ENCODE measurements at places on chromosomes 1 and 21.

DNA sequence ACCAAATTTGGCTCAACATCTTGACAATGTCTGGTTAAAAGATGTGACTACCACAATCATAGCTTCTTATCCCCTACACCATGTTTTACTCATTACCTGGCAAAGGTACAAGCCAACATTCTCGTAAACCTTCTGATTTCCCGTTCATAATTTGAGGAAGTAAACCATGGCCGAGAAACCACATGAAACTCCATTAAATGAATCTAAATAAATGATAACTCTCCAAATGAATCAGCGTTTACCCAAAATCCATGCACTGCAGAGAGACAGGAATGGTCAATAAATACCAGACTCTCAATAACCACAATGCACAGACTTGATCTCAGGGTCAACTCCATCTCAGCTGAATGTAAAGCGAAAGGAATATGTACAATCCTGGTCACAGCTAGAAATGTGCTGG, 125.2 kb downstream of the TYW3 start:
- DNase-seq = no peak

DNA sequence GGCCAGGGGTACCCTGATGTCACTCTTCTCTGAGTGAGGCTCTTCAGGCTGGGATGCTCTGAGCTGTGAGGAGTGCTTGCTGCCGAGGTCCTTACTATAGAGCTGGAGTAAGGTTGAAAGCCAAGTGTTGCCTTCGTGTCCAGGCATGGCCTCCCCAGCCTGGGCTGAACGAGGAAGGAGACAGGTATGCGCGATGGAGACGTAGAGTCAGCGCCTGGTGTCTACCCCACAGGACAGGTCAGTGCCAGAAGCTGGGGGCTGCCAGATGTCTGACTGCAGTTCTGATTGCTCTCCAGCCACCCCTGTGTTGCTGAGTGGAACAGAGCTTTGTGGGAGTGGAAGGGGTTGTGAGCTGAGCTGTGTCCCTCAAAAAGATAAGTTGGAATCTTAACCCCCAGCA, 135.8 kb upstream of the AJAP1 start:
- no peak for DNase-seq

- no peak for DNase-seq
Observed at GRCh38 chr1:209647156-209647555, 5.1 kb downstream of the LAMB3 start.

DNA sequence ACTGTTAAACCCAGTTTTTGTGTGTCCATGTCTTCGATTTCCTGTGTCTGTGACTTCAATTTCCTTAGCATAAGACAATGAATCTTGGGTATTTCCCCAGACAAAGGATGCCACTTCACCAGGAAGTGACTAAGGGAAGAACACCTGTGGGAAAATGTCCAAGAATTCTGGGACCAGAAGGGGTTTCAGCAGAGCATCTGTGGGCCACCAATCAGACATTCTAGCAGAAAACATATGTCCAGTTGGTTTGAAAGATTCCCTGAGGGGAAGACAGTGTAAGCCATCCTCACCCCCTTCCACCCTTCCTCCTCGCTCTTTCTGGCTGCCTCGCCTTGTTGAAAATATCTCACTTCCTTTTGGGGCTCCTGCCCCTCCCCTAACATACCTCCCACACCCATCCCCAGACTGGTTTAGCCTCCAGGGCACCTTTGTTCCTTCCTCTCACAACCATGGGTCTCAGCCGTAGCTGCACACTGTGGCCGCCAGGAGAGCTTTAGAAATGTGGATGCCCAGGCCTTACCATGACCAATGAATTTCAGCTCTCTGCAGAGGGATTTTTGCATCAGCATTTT, 25.5 kb upstream of the IFNAR1 start:
- peak; percentile 33 for DNase-seq

DNA sequence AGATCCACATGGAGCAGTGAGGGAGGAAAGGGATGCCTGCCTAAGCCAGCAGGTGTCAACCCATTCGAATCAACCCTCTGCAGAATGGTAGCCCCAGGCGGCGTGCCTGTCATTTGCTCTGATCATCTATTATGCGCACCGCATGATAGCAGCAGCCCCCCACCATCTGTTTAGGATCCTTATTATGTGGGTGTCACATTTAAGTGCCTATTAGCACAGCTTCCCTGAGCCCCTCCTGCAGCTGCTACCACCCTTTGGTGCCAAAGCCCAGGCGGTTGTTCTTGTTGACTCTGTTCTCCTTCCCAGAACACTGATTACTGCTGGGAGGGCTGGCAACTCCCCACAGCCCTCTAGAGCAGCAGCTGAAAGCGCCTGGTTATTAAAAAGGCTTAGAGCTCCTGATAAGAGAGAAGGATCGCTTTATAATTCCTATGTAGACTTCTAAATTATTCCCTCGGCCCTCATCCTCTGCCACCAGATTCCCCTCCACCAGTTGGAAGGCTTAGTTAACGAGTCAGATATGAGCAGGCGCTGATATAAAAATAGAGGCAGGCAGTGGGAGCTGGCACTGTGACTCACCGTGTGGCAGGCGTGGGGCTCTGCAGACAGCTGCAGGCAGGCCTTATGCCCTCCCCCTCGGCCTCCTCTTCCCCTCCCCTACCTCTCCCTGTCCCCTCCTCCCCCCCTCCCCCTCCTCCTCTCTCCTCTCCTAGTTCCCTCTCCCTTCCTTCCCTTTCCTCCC, 23.0 kb downstream of the ACTA1 start:
- DNase-seq = peak; percentile 42

DNA sequence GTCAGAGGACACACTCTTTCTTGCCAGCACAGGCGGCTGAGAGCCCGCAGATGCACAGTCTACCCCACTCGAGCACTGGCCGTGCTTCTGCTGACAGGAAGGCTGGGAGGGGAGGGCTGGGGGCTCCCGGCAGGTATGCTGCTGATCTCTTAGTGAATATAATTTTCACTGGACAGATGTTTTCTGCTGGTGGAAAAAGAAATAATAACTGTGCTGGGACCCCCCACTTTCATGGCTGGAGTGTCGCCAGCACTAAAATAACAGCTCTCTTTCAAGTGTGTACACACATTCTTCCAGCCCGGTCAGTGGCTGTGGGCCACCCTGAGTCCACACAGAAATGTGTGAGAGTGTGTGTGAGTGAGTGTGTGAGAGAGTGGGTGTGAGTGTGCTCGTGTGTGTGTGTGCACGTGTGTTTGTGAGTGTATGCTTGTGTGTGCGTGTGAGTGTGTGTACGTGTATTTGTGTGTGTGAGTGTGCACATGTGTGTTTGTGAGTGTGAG, 167.7 kb upstream of the USP24 start:
- DNase-seq = no peak

- peak; percentile 77 for DNase-seq
Observed at GRCh38 chr1:209652873-209653401, 712 bp upstream of the LAMB3 start.

- DNase-seq = no peak
Observed at GRCh38 chr21:38354746-38355145, 98.0 kb downstream of the KCNJ15 start.

- DNase-seq = no peak
Observed at GRCh38 chr1:14929547-14930246, 223.8 kb upstream of the TMEM51 start.

DNA sequence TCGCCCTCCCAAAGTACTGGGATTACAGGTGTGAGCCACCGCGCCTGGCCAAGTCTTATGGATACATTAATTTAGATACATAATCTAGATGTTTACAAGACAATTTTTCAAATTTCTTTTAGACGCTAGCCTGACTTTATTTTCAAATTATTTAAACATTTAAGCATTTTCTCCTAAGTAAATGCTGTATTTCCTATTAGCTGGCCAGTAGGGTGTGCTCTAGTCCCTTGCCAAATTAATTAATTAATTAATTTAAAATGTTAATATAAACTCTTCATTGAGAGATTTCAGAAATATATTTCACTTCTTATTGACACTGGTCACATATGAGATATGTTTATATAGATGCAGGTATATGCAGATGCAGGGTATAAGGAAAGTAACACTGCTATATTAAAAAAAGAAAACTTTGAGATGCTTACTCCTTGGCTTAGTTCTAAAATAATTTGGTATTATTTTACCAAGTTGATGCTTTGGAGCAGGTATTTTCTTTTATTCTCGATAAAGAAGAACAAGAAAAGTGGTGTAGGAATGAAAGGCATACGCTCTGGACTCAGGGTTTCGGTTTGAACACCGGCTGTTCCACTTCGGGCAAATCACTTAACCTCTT, 5.2 kb upstream of the ERRFI1 start:
- DNase-seq = no peak

- DNase-seq = no peak
Observed at GRCh38 chr1:7187112-7187493, 401.8 kb downstream of the CAMTA1 start.

GRCh38 chr1:12397462-12398450, 167.9 kb downstream of the VPS13D start:
- DNase-seq = no peak
